Central memory CD4-positive, alpha-beta T cell (primary cell): ENCODE measurements at places on chromosomes 12 and 14.

DNA sequence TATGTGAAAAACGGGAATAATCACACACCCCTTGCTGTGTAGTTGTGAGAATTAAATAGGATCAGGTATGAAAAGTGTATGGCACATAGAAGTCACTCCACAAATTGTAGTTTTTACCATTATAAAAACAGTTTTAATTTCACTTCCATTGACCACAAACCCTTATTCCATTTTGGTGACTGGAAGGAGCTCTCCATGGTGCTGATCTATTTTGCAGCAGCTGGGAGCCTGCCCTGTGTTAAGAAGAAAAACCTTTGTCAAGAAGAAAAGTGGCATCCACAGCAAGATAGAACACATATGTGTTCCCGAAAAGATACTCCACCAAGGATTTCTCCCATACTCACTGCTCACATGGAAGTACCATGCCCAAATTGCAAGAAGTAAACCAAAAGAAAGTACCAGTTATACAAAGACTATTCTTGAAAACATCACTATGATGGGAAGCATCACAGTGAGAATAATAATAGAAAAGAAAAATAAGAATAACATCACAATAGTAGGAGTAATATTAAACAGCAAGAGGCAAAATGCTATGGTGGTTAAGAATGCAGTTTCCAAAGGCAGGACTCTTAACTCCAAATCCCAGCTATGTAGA is 58.7 kb downstream of the TUNAR start:
- DNase-seq: no peak

DNA sequence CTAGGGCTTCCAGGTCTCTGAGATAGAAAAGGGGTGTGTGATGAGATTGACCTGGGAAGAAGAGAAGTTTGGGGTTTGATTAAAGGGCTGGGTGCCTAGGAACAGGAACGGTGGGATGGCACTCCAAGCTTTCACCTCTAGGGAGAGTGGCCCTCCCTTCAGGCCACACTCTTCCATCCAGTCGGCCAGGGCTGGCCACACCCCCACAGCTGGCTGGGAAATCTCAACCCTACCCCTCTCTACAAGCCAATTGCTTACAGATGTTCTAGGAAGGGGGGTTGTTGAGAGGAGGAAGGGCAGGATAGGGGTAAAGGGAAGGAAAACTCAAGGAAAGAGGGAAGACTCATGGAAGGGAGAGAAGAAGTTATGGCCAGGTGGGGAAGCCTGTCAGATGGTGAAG is 6.6 kb upstream of the ITGA5 start:
- no peak for DNase-seq

- no peak for DNase-seq
Measured at GRCh38 chr12:85781766-85782165, 54.4 kb downstream of the RASSF9 start.

GRCh38 chr12:3838076-3838475 is 35.1 kb downstream of the PARP11 start:
- DNase-seq: no peak

DNA sequence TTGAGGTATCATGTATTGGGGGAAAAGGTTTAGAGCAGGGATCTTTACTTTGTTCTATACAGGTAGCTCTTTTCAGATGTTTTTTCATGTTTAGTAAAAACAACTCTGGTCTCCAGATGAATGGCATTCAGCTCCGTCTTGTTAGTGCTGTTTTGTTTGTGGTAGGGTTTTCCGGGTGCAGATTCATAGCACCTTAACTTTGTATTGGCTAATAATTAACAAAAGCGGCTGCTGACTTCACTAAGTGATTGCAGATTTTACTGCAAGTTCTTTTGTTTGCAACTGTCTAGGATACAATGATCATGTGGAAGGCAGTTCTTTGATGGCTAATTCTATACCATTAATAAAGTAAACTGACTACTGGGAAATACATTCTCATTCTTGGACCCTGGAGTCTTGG is 32.2 kb upstream of the BHLHE41 start:
- no peak for DNase-seq

GRCh38 chr14:104892531-104893434 is 27.7 kb downstream of the CEP170B start:
- no peak for DNase-seq

DNA sequence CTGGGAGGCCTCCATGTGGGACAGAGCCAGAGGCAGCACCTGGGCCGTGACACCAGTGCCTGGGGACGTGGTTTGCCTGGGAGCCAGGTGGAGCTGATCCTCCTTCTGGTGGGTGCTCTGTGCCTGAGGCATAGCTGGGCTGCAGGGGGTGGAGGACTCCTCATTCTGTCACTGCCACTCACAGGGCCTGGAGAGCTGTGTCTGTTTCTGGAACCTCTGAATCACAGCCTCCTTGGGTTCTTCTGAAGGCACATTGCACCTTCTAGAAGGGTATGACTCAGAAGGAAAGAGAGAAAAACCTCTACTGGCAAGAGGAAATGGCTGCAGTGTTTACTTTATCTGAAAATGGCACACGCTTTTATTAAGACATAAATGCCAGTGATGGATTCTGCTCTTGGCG is 659.8 kb downstream of the VRK1 start:
- DNase-seq: peak; percentile 13

DNA sequence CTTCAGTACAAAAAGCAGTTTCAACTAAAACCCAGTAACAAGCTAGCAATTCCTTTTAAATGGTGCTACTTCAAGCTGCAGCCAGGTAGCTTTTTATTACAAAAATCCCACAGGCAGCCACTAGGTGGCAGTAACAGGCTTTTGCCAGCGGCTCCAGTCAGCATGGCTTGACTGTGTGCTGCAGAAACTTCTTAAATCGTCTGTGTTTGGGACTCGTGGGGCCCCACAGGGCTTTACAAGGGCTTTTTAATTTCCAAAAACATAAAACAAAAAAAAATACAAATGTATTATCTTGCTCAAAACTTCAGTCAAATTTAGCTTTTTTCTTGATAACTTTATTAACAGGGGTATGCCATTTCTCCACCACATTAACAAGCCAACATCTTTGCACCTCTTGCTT is 3.6 kb upstream of the CLEC4E start:
- DNase-seq: peak; percentile 67

DNA sequence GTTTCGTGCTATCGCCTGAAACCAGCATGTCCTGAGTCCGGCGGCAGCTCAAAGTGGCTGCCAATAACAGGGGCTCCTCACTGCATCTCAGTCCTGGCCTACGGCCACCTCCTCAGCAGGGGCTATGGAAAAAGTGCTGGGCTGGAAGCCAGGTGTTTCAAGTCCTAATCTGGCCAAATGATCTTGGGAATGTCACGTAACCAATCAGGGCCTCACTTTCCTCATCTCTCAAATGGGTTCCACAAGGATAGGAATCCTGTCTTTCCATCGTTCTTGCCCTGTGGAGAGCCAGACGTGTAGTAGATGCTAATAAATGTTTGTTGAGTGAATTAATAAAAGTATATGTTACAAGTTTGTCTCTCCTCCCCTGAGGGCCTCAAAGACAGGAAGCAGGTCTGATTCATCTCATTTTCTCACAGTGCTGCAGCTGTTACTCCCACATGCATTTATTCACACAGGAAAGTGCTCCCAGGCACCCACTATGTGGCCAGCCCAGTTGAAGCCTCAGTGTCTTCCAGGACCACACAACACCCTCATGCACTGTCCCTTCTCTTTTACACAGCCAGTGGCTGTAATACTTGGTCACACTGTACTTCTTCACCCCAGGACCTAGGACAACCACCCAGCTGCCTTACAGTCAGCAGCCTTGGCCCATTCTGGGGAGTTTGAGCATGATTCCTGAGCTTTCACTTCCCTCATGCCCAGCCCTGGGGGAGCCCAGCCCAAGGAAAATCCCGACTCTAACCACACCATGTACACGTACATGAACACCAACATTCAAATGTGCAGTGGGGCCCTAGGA is 5.0 kb downstream of the CMKLR1 start:
- DNase-seq: no peak

DNA sequence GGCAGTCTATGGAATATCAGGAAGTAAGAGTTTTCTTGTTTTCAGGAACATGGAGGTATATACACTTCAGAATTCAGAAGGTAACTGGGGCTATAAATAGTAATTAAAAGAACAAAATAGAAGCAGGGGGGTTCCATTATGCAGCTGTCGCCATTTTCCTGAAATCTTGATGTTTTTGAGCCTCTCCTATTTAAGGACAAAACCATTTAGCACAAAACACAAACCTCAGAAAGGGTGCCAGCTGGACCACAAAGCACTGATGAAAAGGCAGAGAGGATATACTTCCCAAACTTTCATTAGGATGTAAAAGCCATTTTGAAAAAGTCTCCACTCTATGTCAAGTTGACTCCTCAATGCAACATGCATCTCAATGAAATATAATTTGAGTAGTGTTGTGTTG is 54.2 kb upstream of the OR5AU1 start:
- DNase-seq: no peak

DNA sequence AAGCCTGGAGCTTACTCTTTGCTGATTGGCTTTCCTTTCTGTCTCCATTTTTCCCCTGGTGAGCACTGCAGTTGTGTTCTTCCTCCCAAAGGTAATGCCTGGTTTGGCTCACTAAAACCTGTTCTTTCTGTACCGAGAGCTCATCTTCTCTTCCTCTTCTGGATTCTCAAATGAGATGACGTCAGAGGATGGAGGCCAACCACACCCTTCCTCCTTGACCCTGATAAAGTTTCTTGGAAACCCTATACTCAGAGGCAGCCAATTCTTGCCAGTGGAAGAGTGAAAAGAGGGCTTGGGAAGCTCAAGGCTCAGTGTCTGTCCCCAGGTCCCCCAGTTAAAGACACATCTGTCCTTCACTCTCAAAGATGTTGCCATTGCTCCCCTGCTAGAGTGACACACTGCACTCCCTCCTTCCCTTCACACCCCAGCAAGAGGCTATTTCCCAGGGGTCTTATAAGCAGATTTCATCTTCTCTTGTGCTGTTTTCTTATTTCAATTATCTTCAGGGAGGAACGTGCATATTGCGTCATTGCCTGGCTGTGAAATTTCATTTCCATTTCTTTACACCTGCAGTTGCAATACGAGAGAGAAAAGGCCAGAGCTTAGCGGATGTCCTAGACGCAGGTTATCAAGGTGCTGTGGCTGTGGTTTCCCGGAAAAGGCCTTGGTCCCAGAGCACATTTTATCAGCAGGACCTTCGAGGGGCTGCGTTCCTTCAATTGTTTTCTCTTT is 27.3 kb downstream of the NTF3 start:
- DNase-seq: no peak

DNA sequence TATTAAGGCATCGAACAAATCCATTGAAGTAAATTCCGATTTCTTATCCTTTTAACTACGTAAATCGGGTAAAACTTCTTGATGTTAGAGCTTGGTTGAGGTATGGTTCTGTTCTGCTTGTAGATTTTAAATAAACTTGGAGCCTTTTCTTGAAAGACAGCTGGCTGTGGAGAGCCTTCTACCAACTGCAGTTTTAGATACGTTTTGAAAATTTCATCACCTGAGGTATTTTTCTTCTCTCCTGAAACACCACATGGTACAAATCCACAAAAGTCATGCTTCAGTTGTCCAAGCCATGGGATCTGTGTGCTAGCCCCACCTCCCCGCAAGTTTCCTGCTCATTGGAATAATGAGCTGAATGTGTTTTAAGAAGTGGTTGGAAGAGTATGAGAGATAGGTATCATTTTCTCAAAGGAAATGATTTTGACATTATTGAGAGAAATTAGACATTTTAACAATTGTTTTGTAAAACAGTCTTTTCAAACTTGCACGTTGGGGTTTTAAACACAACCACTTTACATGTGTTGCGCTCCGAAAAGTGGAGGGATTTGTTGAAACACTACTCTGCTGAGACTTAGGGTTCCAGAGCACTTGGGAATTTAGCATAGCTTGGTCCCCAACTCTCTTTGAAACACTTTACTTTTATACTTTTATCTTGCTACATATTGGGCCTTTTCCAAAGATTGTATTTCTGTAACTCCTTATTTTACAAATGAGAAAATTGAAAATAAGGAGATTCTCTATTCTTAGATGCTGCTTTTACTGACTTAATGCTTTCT is 1.4 kb downstream of the PPM1A start:
- no peak for DNase-seq

- DNase-seq: no peak
Measured at GRCh38 chr14:68250927-68251768, 431.6 kb downstream of the RAD51B start.

DNA sequence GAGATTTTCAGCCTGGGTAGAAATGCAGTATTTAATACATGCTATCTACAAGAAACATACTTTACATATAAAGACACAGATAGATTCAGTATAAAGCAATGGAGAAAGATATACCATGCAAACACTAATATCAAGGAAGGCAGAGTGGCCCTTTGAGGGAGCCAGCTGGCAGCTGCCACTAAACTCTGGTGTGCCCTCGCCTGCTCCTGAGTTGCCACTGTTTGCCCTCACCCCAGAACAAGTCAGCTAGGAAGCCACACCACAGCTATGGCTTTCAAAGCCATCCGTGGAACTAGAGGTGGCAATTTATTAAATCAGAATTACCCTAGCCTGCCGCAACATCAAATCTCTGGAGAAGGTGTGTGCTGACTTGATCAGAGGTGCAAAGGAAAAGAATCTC is 18.3 kb downstream of the PXN start:
- no peak for DNase-seq

DNA sequence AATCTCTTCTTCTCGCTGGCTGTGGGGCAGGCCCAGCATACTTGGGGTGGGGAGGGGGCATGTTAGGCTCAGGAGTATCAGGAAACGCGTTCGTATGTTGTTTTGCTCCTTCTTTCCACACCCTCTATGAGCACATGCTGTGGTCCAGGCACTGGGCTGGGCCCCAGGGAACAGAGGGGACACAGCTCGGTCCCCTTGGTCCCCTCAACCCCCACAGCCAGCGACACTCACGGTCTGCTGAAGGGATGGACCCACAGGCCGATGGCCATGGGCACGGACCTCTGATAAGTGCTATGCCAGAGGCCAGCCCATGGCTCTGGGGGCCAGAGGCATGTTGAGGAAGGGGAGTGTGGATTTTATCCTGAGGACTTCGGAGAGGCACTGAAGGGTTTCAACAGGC is 6.2 kb downstream of the IFI27 start:
- DNase-seq: no peak

DNA sequence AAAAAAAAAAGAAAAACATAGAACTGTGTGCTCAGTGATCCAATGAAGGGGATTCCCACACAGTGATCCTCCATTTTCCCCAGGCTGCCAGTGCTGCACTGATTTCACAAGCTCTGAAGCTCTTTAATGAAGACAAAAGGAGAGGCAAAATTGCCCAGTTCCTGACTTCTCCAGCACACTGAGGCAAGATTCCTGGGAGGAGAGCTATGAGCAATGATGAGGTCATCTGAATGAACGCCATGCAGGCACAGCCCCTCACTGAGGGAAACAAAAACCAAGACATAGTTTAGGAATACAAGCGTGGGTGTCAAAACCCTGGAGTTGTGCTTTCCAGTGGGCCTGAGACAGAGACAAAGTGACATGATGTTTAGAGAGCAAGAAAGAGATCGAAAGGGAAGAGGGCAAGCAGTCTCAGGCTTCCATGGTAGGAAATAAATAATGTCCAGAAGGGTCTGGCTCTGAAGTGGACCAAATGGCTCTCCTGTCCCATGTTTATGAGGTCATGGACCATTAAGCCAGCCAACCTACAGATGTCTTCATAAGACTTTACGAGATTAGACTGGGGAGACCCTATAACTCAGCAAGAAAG is 40.9 kb upstream of the SMUG1 start:
- DNase-seq: no peak
